ENCODE measurements at places on chromosomes 1 and 21.

DNA sequence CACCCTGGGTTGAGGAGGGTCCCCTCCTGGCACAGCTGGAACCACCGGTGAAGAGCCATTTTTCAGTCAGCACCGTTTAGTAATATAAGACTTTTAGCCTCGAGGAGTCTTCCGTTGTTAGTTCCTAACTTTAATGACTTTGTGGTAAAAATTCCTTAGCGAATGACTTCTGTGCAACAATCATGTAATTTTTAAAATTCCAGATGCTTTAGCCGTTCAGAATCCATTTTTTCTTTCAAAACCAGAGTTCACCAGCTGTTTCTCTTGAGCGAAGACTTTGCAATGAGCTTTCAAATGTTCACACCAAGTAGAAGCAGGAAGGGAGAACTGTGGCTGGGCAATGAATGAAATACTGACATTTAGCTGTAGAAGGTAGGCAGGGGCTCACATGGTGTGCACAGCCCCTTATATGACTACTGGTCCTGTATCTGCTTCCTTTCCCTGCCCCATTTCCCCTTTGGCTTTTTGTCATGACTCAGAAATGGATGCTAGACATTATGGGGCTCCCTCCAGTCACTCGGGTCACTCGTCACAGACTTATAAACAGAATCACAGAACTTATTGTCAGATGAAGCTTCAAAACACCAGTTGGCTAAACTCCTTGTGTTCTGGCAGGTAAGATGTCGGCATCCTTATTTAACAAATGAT is 4.1 kb downstream of the DISC1 start:
- DNase-seq, result peak; percentile 79

DNA sequence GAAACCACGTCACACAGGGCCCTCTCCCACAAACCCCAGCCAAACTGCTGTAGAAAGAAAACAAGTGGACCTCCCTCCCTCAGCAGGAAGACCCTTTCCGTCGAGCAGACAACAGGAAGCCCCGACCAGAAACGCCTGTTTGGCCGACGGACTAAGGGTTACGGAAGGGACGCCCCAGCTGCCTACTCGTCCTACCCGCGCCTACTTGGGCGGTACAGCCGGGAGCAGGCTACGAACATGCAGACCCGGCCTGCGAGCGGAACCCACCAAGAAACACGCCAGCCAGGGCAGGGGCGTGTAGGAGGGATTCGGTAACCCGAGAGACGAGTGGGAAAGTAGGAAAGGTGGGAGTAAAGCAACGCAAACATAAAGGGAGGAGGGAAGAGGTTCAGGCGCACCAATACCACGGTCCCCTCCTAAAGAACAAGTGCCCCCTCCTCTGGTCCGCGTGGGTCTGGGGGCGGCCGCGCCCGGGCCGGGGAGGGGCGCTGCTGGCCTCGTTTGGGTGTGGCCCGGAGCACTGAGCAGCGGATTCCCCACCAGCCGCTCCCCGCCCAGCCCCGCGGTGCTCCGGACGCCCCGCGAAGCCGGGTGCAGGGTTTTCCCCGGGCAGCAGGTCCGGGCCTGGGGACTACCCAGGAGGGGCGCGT is 450 bp downstream of the S100A10 start:
- DNase-seq, result peak; percentile 31

GRCh38 chr1:184194236-184194635 is 142.7 kb downstream of the TSEN15 start:
- no peak for DNase-seq

DNA sequence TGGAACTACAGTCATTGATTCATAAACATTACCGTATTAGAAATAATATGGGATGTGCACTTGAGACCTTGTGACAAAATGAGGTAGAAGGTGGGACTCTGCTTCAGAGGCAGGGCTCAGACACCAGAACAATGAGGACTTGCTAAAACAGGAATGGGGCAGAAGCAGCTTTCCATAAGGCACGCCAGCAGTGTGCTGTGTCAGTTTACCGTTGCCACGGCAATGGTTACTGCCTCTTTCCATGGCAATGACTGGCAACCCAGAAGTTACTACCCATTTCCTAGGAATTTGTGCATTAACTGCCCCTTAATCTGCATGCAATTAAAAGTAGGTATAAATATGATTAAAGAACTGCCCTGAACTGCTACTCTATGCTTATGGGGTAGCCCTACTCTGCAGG is 169.0 kb downstream of the CHRM3 start:
- DNase-seq, result no peak

DNA sequence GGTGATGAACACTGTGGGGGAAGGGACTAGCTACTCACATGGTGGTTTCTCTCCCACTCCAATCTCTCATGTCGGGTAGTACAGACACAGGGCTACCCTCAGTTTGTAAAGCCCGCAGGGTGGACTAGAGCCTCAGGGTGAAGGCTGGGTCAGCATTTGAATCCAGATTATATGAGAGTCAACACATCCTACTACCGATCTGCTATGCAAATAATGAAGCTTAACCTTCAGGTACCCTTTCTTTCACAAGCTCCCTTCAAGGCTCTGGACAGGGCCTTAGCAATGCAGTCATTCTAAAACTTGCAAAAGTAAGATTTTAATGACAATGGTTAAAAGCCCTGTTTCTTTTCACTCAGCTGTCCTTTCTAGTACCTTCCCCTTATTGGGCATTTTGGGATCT is 5.5 kb upstream of the ZBED6 start:
- no peak for DNase-seq

GRCh38 chr1:91075233-91076135 is 53.6 kb upstream of the ZNF644 start:
- DNase-seq, result no peak

- no peak for DNase-seq
These were observed 47.1 kb downstream of the SLC9C2 start for GRCh38 chr1:173555651-173556305.

GRCh38 chr1:228321895-228322294 is 84.7 kb downstream of the TRIM11 start:
- no peak for DNase-seq

- DNase-seq, result no peak
These were observed 63.6 kb downstream of the KAZN start for GRCh38 chr1:14662116-14662515.

GRCh38 chr1:1550591-1551432 is 10.4 kb upstream of the TMEM240 start:
- DNase-seq, result peak; percentile 78
